H1 (cell line): ENCODE measurements at places on chromosomes 12 and 14. TPM values are rescaled to one million over a fixed set of nuclear protein-coding genes. Genes with fewer than 3 reads are reported as not detected.

GRCh38 chr14:73784181-73784987 is 67.2 kb upstream of the PTGR2 start:
- peaks cover 60% of the 10 kb centered on the region for H3K27me3 ChIP-seq
- no peak overlapping the region for H3K4me3 ChIP-seq
- H3K27ac ChIP-seq = no peak overlapping the region
- no peaks in the 10 kb centered on the region for H3K36me3 ChIP-seq

The P2RX7 gene
- 0.42 and 0.56 TPM in 2 replicates for total RNA-seq

DNA sequence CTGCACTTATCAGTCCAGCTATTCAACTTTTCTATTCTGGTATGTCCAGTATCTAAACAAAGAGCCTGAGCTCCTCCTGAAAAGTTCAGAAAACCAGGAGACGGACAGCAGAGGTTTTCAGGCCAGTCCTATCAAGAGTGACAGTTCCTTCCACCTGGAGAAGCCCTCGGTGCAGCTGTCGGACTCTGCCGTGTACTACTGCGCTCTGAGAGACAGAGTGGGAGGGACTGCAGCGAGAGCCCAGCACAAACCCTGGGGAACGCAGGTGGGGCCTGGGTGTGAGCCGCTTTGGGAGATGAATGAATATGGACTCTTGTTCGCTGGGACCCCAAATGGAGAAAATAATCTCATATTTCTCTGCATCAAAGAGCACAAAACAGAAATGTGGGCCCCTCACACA is 329.8 kb upstream of the OR4E1 start:
- no peaks in the 10 kb centered on the region for H3K27me3 ChIP-seq
- DNase-seq = no peak
- no peaks in the 10 kb centered on the region for H3K36me3 ChIP-seq
- H3K27ac ChIP-seq = no peak overlapping the region
- no peaks in the 10 kb centered on the region for H3K4me1 ChIP-seq

- H3K4me1 ChIP-seq = no peaks in the 10 kb centered on the region
- no peak for DNase-seq
- no peak overlapping the region for H3K27ac ChIP-seq
- H3K36me3 ChIP-seq = no peaks in the 10 kb centered on the region
Observed at GRCh38 chr14:23725980-23726710, 90.0 kb downstream of the DHRS2 start.

DNA sequence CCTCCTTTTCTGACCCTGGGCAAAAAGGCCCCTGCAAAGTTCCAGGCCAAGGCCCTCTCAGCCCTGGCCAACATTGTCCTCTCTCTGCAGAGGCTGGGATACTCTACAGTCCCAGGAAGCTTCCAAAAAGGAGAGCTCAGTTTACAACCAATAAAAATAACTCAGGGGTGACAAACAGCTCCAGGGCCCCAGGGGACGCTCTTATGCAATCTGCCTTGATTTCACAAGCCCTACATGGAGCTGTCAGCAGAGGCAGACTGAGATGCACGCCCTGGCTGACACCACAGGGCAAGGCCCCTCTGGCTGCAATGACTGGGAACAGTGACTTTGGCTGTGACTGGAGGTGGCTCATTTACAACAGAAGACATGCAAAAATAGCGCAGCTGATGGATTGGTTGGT is 129.0 kb upstream of the MED13L start:
- no peak overlapping the region for H3K27ac ChIP-seq
- peaks cover 3% of the 10 kb centered on the region for H3K4me1 ChIP-seq
- no peak overlapping the region for H3K4me3 ChIP-seq
- H3K27me3 ChIP-seq = no peaks in the 10 kb centered on the region

DNA sequence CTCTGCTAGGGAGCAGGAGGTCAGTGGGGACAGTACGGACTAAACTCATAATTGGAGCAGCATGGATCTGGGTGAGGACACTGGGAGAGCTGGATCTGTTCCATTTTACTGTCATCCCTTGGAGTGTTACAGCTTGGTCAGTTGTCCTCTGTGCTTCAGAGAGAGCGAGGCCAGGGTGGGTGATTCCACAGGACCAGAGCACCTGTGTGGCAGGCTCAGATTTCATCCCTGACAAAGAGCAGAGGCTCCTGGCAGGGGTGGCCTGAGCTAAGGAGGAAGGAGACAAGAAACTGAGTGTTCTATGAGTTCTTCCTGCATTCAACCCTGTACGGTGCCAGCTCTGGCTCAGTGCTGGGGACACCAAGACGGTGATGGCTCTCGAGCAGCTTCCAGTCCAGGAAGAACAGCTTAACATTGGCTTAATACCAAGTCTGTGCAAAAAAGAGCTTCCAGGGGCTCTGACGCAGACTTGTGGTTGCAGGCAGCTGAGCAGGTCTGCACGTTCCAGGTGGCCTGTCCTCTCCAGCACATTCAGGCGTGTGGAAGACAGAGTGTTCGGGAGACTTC is 8.4 kb upstream of the PGF start:
- no peaks in the 10 kb centered on the region for H3K27me3 ChIP-seq
- no peak overlapping the region for H3K27ac ChIP-seq
- peaks cover 6% of the 10 kb centered on the region for H3K4me1 ChIP-seq
- no peak for DNase-seq
- no peak overlapping the region for H3K4me3 ChIP-seq

- peak overlapping the region; percentile 55 for H3K4me3 ChIP-seq
- peaks cover 14% of the 10 kb centered on the region for H3K4me1 ChIP-seq
- no peaks in the 10 kb centered on the region for H3K36me3 ChIP-seq
Observed at GRCh38 chr14:104843442-104844305, 21.4 kb upstream of the CEP170B start.

DNA sequence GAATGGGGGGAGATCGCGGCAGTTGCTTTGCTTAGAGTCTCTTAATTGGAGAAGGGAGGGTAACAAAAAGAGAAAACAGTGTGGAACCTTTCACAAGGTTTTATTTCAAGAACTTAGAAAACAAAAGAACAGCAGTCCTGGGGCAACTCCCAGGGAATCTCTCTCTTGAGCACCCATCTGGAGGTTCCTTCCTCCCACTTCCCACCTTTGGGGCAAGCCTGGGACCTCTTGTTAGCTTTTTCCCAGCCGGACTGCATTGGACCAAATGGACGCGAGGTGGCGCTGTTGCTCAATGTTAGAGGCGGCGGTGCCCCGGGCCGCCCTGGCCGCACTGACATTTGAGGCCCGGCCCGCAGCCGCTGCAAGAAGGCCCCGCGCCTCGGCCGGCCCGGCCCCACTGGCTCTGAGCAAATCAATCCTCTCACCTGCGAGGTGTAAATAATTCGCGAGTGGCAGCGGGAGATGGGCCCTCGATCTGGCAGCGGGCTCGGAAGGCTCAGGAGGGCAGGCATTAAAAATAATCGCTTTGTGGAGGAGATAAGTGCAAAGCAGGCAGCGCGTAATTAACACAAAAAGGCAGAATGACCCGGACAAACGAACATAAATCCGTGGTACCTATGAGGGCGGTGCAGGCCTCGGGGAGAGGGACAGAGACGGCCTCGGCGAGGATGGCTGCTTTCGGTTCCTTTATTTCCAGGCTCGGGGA is 2.8 kb upstream of the HOXC8 start:
- peak; percentile 98 for DNase-seq
- H3K36me3 ChIP-seq = no peaks in the 10 kb centered on the region
- no peak overlapping the region for H3K4me3 ChIP-seq
- no peaks in the 10 kb centered on the region for H3K4me1 ChIP-seq

DNA sequence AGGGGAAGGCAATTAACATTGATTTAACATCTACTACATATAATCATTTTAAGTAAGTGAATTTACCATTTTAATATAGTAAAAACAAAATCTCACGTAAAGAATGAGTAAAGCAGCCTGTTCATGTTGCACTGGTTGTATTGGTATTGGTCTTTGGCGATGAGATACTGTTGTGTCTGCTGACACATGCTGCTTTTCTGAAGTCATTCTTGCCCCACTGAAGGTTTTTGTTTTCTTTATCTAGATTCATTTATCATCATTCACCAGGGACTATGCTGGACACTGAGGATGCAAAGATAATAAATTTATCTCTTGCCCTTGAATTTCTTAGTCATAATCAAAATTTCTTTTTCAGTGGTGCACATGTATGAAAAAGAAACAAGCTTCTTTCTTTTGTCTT is 246.2 kb upstream of the NPAS3 start:
- no peak for DNase-seq
- no peak overlapping the region for H3K4me3 ChIP-seq
- H3K36me3 ChIP-seq = no peaks in the 10 kb centered on the region
- no peak overlapping the region for H3K27ac ChIP-seq

DNA sequence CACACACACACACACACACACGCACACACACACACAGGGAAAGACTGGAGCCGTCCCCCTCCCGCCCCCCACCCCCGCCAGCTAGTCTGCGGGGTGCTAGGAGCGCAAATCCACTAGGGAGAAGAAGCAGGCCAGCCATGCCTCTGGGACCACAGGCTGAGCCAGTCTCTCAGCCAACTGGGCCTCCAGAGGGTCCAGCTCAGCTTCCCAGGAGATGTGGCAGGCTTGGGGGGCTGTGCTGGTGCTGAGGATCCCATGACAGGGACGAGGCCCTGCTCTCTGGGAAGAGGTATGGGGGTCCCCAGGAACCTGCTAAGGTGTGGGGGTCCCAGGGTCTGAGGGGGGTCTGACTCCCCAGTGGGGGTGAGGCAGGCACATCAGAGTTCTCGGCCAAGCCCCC is 133.5 kb downstream of the NCOR2 start:
- H3K27me3 ChIP-seq = no peaks in the 10 kb centered on the region
- DNase-seq = no peak
- H3K27ac ChIP-seq = peak overlapping the region; percentile 39; the same call in 1 of the 2 replicates
- H3K4me1 ChIP-seq = peaks cover 30% of the 10 kb centered on the region
- H3K36me3 ChIP-seq = peaks cover 15% of the 10 kb centered on the region; the same call in 1 of the 2 replicates

DNA sequence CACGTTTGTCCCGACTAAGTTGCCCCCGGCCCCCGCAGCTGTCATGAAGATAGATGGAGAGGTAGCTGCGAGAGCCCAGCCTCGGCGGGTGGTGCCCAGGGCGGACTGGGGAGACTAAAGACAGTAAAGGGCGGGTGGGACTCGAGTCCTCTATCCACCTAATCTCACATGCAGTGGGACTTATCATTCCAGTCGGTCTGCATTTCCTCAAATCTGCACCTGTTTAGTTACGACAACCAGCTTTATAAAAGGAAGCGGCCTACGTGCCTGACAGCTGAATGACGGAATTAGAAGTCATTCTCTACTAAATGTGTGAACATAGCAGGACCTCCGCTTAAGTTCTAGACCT is 109.8 kb upstream of the EGLN3 start:
- H3K36me3 ChIP-seq = no peaks in the 10 kb centered on the region
- no peak overlapping the region for H3K27ac ChIP-seq
- no peak for DNase-seq
- H3K4me3 ChIP-seq = peak overlapping the region; percentile 49
- peaks cover 10% of the 10 kb centered on the region for H3K4me1 ChIP-seq
- H3K27me3 ChIP-seq = no peaks in the 10 kb centered on the region

The NPFF gene
- 0.80 TPM in 1 of 2 replicates, not detected in the other for total RNA-seq

DNA sequence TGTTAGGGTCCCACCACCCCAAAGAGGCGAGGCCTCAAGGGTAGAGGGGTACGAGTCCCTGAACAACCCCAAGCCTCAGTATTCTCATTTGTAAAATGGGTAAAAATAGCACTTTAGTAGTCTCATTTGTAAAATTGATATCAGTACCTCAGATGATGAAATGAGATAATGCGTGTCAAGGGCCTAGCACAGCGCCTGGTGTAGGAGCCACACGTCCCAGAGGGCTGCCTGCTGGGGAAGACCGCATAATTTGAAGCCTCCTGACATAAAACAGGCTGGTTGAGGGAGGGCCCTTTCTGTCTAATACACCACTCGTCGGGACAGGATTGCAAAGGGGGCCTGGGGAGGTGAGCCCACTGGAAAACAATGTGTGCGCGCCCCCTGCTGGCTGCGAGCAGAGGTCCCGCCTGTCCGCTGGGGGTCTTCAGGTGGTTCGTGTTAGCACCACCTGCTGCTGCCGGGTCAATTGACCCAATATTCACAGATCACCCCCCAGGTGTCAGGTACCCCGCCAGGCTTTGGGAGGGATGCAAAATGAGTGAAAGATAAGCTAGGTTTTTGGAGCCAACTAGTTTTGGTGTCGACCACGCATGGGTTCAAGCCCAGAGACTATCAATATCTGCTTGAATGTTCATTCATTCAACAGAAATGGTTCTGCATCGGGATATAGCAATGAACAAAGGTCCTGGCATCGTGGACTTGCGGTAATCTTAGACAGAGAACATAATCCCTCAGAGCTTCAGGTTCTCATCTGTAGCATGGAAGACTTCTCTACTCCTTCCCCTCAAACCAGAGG is 24.7 kb upstream of the IRF2BPL start:
- H3K27ac ChIP-seq = no peak overlapping the region
- no peak overlapping the region for H3K4me3 ChIP-seq
- no peaks in the 10 kb centered on the region for H3K27me3 ChIP-seq
- no peaks in the 10 kb centered on the region for H3K36me3 ChIP-seq
- H3K4me1 ChIP-seq = no peaks in the 10 kb centered on the region
- DNase-seq = peak; percentile 70

- H3K27me3 ChIP-seq = no peaks in the 10 kb centered on the region
- H3K4me3 ChIP-seq = no peak overlapping the region
- H3K36me3 ChIP-seq = no peaks in the 10 kb centered on the region
- no peak overlapping the region for H3K27ac ChIP-seq
- no peaks in the 10 kb centered on the region for H3K4me1 ChIP-seq
Observed at GRCh38 chr12:77388445-77389265, 323.3 kb upstream of the E2F7 start.

DNA sequence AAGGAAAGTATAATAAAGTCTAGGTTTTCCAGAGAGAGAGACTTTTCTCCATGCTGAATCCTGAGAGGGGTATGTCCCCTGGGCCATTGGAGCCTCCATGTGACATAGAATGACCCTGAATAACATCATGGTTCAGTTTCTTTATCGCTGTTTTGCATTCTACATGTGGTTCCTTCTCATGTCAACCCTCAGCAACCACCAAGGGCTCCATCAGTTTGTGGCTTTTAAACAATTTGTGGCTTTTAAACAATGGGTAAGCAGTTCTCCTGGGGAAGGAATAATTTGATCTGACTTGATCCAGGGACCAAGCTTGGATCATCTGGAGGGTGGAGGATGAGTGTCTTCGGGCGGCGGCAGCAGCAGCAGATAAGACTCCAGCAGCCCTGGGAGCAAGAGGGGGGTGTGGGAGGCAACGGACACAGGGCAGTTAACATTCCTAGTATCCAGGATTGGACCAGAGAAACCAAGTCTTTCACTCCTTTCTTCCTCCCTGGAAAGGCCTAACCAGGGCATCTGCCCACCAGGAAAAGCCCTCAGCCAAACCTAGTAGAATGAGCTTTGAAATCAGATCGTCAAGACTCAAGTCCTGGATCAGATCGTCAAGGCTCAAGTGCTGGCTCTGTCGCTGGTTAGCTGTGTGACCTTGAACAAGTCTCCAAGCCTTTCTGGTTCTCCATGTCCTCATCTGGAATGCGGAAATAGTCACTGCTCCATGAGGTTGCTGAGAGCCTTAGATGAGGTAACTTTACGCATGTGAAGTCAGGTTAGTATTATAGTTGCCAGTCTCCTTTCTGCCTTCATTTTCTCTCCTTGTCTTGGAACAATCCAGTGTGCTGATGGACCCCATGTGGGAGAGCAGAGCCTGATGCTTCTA is 27.8 kb upstream of the FAM222A start:
- no peaks in the 10 kb centered on the region for H3K36me3 ChIP-seq
- no peaks in the 10 kb centered on the region for H3K27me3 ChIP-seq
- no peaks in the 10 kb centered on the region for H3K4me1 ChIP-seq
- DNase-seq = no peak
- no peak overlapping the region for H3K4me3 ChIP-seq

- no peaks in the 10 kb centered on the region for H3K36me3 ChIP-seq
- no peak overlapping the region for H3K4me3 ChIP-seq
- no peak overlapping the region for H3K27ac ChIP-seq
- DNase-seq = no peak
Observed at GRCh38 chr14:34926552-34926951, 51.4 kb upstream of the BAZ1A start.

- DNase-seq = no peak
- no peaks in the 10 kb centered on the region for H3K36me3 ChIP-seq
- no peaks in the 10 kb centered on the region for H3K27me3 ChIP-seq
- no peak overlapping the region for H3K27ac ChIP-seq
- no peak overlapping the region for H3K4me3 ChIP-seq
- H3K4me1 ChIP-seq = no peaks in the 10 kb centered on the region
Observed at GRCh38 chr12:44224399-44225148, 388.7 kb downstream of the TMEM117 start.

The MGST1 gene
- 414 and 442 TPM in 2 replicates for total RNA-seq
